ENCODE measurements at places on chromosomes 16 and 17. TPM values are rescaled to one million over a fixed set of nuclear protein-coding genes. Genes with fewer than 3 reads are reported as not detected.
A peak's percentile ranks its signal among the peaks of the same experiment; 100 is the strongest.

Gene WNT9B
- not detected for total RNA-seq

Gene SOX8
- 0.20 TPM for total RNA-seq

Gene TMIGD1
- not detected for total RNA-seq

Gene ADAD2
- not detected for total RNA-seq

Gene AATK
- total RNA-seq = 7.6 TPM

DNA sequence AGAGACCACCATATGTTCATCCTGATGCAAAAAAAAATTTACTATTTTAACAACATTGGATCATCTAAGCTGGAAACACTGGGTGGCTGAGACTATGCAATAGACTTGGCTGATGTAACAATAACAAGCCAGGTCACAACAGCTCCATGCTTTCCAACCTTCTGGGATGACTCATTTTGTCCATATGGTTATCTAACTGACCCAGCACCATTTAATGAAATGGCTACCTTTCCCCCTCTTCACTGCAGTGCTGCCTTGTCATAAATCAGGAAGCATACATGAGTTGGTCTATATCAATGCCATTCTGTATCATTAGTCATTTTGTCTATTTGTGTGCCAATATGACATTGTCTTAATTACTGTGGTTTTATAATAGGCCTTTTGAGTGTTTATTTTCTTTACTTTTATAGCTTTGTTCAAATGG, 217.6 kb upstream of the KCNJ16 start:
- no peaks in the 10 kb centered on the region for H3K27me3 ChIP-seq
- H3K36me3 ChIP-seq = peaks cover 6% of the 10 kb centered on the region
- H3K27ac ChIP-seq = no peak overlapping the region
- no peak for DNase-seq
- H3K4me1 ChIP-seq = no peaks in the 10 kb centered on the region

DNA sequence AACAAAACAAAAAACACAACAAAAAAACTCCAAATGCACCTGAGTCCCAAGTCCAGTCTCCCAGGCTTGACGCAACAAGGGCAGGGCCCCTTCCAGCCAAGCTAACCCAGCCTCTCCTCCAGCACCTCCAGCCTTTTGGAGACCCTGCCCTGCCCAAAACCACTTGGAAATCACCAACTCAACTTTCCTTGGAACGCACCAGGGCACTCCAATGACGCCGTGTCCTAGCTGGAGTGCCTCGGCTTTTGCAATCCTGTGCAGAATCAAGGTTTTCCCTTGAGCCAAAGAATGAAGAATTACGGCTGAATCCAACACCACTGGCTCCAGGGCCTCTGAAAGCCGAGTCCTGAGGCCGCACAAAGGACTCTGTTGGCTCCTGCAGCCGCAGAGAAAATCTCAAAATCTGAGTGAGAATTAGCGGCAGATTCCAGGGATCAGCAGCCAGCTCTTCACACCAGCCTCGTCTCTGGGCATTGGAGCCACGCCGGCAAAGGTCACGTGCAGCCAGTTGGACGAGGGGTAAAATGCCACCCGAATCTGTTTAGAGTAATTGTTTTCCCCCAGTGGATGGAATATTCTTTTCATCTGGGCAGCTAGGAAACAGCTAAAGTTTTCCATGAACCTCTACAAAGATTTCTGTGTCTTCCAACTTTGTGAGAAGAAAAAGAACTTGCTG, 9.7 kb upstream of the BAIAP2 start:
- H3K4me1 ChIP-seq = peaks cover 5% of the 10 kb centered on the region
- no peaks in the 10 kb centered on the region for H3K36me3 ChIP-seq
- no peak overlapping the region for H3K4me3 ChIP-seq
- H3K27me3 ChIP-seq = peaks cover 13% of the 10 kb centered on the region
- peak; percentile 23 for DNase-seq

Data from natural killer cell treated with Interleukin-12 subunit alpha and Interleukin-12 subunit beta and Interleukin-15 and Interleukin-18, amount 100 ng/mL, for 72 hours (primary cell).